Chondrocyte (in vitro differentiated cells): ENCODE measurements at places on chromosomes 12 and 14. TPM values are rescaled to one million over a fixed set of nuclear protein-coding genes. Genes with fewer than 3 reads are reported as not detected.

- no peak for DNase-seq
Observed at GRCh38 chr14:76677534-76678145, 83.6 kb upstream of the VASH1 start.

DNA sequence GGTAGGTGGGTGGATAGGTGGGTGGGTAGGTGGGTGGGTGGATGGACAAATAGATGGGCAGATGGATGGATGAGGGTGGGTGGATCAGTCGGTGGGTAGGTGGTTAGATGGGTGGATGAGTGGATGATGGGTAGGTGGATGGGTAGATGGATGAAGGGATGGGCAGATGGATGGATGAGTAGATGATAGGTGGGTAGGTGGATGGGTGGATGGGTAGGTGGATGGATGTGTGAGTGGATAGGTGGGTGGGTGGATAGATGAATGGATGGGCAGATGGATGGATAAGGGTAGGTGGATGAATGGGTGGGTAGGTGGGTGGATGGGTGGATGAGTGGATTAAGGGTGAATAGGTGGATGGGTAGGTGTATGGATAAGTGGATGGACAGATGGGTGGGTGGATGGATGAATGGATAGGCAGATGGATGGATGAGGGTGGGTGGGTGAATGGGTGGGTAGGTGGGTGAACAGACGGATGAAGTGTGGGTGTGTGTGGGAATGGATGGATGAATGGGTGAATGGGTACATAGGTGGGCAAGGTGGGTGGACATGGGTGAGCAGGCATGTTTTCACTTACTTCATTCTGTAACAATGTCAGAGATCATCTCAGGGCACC lies 3.3 kb upstream of the INF2 start:
- no peak for DNase-seq

GRCh38 chr12:89949457-89950195 lies 241.0 kb upstream of the ATP2B1 start:
- no peak for DNase-seq

GRCh38 chr14:60363687-60364086 lies 114.7 kb downstream of the PPM1A start:
- DNase-seq: no peak

DNA sequence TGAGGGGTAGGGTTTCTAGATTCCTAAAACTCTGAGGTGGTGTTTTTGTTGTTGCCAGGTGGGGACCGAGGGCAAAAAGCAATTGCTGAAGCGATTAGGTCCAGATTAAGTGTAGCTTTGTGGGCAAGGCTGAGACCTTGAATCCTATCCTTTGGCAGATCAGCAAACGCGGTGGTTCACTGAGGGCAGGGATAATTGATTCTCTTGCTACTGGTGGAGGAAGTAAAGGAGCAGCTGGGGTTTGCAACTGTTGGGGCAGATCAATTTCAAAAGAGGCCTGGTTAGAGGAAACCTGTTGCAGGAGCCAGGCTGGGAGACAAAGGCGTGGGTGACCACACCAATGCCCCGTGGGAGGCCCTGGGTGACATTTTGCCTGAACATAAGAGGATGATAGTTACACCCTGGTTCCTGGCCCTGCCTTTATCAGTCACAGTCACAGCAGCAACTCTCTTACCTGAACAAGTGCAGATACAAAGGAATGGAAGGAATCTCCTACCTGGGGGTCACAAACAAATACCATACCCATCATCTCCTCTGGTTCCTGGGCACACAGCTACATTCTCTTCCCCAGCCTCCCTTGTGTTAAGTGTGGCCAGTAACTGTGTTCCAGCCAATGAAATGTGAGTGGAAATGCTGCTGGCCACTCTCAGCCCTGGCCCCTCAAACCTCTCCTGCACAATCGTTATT lies 43.3 kb upstream of the RASSF3 start:
- no peak for DNase-seq

GRCh38 chr12:108449478-108449877 lies 65.6 kb upstream of the FICD start:
- no peak for DNase-seq

- DNase-seq: no peak
Observed at GRCh38 chr12:27821259-27821973, 41.4 kb upstream of the MANSC4 start.

DNA sequence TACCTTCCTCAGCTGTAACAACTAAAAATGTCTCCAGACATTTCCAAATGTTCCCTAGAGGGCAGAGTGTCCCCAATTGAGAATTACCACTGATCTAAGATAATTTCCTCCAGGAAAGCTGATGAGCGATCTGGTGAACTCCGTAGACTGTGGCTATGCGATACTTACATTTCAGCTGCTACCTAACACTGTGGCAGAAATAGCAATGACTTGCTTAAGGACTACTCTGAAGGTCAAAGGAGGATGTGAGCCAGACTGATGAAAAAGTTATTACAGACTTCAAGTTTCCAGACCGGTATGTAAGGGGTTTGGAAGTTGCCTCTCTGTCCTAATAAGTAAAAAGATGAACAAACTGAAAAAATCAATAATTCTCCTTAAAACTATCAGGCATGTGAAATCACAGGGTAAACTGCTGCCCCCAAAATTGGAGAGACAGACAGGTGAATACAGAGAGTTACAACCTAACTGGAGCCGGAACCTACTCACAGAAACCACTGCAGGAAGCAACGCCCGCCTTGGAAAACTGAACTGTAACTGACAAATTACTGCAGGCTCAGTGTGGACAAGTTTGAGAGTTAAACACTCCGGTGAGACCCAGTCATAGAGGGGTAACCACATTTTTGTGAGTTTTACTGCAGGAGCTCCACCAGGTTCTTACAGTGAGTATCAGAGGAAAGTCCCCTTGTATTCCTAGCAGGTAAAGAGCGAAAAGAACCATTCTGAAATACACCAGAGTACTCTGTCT lies 60.0 kb upstream of the PARP11 start:
- DNase-seq: no peak

DNA sequence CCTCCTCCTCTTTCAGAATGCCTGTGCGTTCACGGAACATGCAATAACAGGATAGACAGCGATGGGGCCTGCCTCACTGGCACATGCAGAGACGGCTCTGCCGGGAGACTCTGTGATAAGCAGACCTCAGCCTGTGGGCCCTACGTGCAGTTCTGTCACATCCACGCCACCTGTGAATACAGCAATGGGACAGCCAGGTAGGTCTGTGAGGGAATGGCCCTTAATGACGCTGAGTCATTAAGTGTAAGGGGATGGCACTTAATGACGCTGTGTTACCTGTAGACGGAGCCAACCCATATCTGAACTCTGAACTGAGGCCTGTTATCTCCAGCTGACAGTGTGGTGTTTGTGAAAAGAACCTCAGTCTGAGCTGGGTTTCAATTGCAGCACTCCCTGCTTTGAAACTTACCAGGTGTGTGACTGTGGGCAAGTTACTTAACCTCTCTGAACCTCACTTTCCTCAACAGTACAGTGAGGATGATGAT lies 86.9 kb downstream of the STAB2 start:
- no peak for DNase-seq

- no peak for DNase-seq
Observed at GRCh38 chr12:27822076-27822712, 42.2 kb upstream of the MANSC4 start.

DNA sequence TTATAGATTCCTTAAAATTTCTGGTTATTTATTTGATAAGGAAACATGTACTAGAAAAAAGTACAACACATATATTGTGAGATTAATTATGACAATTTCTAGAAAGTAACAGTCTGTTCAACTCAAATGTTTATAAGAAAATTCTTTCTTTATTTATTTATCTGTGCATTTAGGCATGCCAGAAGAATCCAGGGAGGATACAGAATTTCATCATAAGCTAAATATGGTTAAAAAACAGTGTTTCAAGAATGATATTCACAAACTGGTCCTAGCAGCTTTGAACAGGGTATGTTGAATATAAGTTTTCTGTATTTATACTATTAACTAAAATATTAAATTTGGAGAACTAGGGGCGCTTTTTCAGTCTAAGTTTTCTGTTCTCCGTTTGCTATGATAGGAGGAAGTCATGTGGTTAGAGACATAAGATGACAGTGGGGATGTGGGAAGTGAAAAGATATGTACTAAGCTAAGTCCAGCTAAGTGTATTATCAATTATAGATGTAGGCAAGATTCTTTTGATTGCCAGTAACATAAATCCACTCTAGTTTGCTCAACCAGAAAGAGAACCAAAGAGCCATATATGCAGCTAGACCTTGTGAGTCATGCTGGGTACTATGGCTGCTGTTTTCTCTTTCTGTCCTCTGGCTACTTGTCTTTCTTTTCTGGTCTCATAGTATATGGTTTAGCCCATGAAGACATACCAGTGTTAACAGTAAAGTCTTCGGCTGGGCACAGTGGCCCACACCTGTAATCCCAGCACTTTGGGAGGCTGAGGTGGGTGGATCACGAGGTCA lies 39.0 kb downstream of the LRRK2 start:
- DNase-seq: no peak

- no peak for DNase-seq
Observed at GRCh38 chr14:74511966-74512830, 18.6 kb downstream of the ISCA2 start.

- no peak for DNase-seq
Observed at GRCh38 chr14:69171569-69171968, 18.6 kb upstream of the DCAF5 start.

DNA sequence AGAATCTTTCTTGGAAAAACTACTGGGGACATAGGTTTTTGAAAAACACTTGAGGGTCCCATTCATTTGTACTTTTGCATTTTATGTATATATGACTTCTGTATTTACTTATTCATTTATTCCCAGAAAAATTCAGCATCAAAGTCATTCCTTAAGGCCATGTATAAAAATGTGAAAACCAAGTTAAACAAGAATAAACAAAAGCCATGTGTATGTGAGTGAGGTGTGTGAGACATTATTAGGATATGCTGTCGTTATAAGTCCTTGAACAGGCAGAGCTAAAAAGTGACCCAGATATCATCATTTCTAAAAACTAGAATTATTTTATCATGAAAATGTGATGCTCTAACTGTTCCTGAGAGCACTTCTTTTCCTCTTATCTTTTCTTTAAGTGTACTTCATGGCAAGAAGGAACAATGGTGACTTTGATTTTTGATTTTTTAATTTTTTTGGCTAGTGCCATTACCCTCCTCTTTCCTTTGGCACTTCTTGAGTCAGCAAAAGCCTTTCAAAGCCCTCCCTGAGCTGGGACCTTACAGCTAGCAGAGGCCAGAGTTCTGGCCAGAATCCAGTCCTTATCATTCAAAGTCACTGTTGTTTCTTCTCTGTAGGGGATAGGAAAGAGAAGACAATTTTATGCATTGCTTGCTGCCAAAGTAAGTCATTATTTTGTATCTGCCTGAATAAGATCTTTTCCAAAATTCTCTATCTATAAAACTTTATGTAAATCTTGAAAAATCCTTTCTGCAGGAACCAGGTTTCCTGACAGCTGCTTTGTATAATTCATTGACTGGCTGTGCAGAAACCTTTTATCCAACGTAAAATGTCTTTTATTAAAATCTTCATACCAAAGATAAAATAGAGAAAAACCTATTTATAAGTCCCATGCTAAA lies 419.7 kb upstream of the PRICKLE1 start:
- no peak for DNase-seq

- no peak for DNase-seq
Observed at GRCh38 chr14:99174081-99174769, 97.8 kb downstream of the BCL11B start.

DNA sequence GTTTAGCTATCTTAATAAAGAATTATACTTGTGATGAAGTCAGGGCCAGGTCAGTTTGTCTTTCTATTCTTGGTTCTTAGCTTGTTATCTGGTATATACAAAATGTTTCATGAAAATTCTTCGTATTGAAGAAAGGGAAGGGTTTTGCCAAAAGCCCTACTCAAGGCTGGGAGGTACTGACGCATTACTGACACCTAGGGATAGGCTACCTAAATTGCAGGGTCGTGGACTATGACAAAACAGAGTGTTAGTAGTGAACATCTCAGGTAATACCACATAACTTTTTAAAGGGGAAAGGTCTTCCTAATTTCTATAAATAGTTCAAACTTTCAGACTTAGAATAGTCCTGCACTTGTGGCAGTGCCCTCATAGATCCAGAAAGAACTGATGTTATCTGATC lies 246.3 kb downstream of the RGS6 start:
- DNase-seq: no peak

DNA sequence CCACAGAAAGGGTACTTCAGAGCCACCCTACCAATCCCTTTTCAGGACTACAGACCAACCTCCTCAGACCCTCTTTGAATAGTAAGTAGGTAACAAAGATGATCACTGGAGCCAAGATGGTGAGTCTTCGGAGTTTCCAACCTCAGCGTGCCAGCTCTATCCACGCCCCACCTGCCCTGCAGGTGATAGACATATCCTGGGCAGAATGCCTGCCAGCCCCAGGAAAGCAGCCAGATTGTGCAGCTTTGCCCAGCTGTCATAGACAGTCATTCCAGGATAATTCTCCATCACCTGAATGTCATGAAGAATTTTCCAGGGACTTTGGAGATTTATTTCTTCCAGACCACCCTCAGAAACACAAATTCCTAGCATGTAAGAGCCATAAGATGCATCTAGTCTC lies 434.4 kb downstream of the RGS6 start:
- no peak for DNase-seq

- DNase-seq: no peak
Observed at GRCh38 chr14:82067221-82067875, 533.7 kb upstream of the SEL1L start.

ANP32D gene
- not detected in 3 replicates for total RNA-seq

RNASE4 gene
- 23.6 to 32.1 TPM (median 28.5 TPM) in 3 replicates for total RNA-seq

CD27 gene
- total RNA-seq: not detected in 3 replicates

PLA2G1B gene
- 0.42 to 1.1 TPM in 2 of 3 replicates, not detected in the other for total RNA-seq

CFAP54 gene
- total RNA-seq: 0.15 to 1.1 TPM (median 0.44 TPM) in 3 replicates

TOMM20L gene
- total RNA-seq: not detected in 3 replicates

TFCP2 gene
- 17.8 to 21.2 TPM (median 20.8 TPM) in 3 replicates for total RNA-seq

KRT80 gene
- total RNA-seq: 10.7 to 17.0 TPM (median 12.1 TPM) in 3 replicates

HELB gene
- total RNA-seq: 1.5 to 2.9 TPM (median 2.3 TPM) in 3 replicates

RILPL2 gene
- total RNA-seq: 3.1 to 4.2 TPM (median 3.8 TPM) in 3 replicates
